Cerebellar nuclear complex (tissue), 1 donor: ENCODE measurements at places on chromosomes 3 and 15.

DNA sequence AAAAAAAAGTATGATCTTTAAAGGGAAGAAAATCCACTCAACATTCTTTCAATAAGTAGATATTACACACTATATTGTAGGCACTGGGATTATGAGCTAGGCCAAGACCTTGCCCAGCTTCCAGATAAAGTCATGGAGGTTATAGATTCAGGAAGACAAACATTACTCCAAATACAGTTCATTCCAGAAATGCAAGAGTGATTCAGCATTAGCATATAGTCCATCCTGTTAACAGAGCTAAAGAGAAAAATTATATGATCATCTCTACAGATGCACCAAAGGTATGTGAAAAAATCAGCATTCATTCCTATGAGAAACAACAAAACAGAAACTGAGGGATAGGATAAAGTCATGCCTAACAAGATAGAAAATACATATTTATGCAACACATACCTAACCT, 42.1 kb upstream of the NSMCE3 start:
- DNase-seq, result no peak

- DNase-seq, result no peak
These were observed 716 bp upstream of the KLHL24 start for GRCh38 chr3:183634707-183635106.

DNA sequence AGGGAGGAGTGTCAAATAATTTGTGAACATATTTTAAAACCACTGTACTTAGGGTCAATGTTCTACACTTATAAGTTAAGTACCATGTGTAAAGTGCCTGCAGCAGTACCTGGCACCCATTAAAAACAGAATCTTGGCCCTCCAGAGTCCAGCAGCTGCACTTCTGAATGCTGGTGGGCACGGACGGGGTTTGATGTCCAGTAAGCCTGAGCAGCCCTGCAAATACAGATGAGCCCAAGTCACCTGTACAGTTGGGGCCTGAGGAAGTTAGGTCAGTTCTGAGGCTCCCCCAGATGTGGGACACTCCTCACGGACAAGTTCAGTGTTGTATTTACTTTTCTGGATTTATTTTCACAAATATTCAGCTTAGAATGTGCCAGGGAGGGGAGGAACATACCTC, 150.0 kb upstream of the CTDSPL start:
- DNase-seq, result no peak

DNA sequence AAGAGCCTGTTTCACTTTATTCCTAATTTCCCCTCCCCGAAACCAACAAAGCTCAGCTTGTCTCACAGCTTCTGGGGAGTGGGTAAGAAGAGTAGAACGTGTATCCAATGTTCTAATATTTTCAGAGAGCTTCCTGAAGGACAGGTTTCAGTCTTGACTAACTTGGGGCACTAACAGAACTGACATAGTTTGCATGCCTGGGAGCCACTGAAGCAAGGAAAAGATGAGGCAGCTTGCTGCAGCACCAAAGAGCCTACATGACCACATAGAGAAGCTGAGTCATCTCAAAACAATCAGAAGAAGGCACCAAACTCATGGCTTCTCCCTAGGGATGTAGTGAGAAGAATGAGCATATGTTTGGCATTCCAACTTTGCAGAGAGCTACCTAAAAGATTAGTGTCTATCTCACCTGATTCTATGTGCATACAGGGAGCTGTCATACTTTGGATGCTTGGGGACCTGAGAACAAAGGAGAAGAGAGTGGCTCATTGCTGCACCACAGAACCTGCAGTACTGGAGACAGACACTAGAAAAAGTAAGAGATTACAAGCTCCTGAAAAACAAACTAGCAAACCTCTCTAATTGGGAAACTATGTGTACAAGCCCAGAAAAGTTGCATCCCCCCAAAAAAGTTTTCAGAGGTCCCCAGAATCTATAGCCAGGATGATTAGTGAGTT, 86.9 kb downstream of the DCLK3 start:
- no peak for DNase-seq

GRCh38 chr3:180320631-180321030, 281.3 kb upstream of the TTC14 start:
- no peak for DNase-seq

- no peak for DNase-seq
These were observed 259.5 kb downstream of the THRB start for GRCh38 chr3:24235121-24235520.

- DNase-seq, result no peak
These were observed 53.9 kb upstream of the RASA2 start for GRCh38 chr3:141432904-141433303.
